Prostate gland (tissue), 2 donors: ENCODE measurements at places on chromosomes 12 and 14. TPM values are rescaled to one million over a fixed set of nuclear protein-coding genes. Genes with fewer than 3 reads are reported as not detected.

Gene TARBP2
- 23.4 TPM for total RNA-seq

Gene LYZ
- total RNA-seq, result 27.3 TPM

Gene PRDM4
- total RNA-seq, result 36.0 TPM

Gene PRH2
- total RNA-seq, result not detected

Gene KLHDC1
- 4.6 TPM for total RNA-seq

Gene C12orf54
- 6.0 TPM for total RNA-seq

Gene DAO
- not detected for total RNA-seq

Gene WSCD2
- total RNA-seq, result 6.5 TPM

DNA sequence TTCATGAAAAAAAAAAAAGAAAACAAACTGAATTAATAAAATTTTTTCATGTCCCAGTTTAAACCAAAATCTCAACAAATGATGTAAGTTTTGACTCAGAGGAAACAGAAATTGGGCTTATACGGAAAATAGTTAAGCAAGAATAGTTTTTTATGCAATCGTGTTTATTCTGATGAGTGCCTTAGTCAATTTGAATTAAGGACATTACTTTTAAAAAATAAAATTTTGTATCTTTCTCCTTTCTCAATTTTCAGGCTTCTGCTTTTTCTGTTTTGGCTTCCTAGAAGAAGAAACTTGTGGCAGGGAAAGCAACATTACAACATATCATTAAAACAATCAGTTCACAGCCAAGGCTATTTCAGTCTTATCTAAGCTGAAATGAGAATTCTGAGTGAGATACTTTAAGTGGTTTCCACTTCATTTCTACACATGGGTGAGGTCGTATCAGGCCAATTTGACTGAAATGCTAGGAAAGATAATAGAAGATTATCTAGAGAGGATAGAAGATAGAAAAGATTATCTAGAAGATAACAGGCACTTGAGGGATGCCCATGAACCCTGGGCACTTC, 52.4 kb downstream of the BCL2L14 start:
- no peak for DNase-seq

- DNase-seq, result no peak
These were observed 97.4 kb downstream of the PLCZ1 start for GRCh38 chr12:18640321-18640955.

DNA sequence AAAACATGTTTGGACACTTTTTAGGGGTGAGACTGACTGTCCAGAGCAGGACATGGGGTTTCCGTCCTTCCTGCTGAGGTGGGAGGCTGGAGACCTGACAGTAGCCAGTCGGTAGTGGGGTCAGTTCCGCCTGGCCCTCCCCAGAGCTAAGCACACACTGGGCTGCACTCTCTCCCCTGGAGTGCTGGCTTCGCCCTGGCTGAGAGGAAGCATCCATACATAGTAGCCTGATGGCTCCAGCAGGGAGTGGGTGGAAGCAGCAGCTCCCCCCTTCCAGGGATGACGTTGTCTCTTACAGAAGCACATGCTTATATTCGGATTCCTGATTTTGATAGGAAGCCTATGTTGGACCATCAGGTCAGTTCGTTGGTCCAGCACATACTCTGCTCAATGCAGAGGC, 40.4 kb downstream of the SFSWAP start:
- DNase-seq, result no peak

DNA sequence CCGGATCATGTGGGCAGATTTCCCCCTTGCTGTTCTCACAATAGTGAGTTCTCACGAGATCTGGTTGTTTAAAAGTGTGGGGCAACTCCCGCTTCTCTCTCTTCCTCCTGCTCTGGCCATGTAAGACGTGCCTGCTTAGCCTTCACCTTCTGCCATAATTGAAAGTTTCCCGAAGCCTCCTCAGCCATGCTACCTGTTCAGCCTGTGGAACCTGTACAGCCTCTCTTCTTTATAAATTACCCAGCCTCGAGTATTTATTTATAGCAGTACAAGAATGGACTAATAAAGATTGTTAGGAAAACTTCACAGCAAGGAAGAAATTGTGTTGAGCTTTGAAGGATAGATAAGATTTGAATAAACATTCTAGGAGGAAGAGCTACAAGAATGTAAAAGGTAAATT, 52.1 kb downstream of the KDM5A start:
- peak; percentile 64 for DNase-seq

- no peak for DNase-seq
These were observed 284.5 kb downstream of the DPF3 start for GRCh38 chr14:72609205-72609916.

DNA sequence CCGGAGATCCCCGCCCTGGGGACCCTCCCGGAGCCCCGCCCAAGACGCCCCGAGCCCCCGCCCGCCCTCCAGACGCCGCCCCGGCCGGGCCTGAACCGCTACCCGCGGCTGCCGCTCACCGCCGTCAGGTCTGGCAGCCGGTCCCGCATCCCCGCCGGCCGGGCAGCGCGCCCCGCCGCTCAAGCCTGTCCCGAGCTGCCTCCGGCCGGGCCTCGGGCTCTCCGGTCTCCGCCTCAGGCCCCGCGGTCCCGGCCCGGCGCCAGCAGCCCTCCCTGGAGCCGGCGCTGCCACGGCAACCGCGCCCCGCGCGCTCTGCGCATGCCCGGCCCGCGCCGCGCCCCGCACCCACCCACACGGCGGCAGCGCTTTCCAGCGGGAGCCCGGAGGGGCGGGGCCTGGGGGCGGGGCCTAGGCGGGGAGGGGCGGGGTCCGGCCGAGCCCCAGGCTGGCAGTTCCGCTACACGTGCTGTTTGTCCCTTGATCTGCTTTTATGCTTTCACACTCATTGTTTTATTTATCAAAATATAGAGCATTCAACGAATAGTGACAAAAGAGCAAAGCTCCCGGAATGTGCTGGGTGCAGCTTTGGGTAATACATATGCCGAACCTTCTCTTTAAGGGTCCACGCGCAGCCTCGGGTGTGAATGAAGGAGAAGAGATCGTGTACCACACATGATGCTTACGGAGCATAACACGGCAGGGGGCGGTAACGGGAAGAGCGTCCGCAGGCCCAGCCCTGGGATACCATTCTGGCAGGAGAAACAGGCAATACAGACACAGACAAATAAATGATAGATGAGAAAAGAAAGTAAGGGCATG, at the start of gene STX2:
TSS of gene STX2 (minus strand) at position 300 of the 819 bp plus-strand sequence. CDS start at position 149, 151 bp downstream.
- peak; percentile 70 for DNase-seq

GRCh38 chr12:118190266-118190665, 54.3 kb downstream of the PEBP1 start:
- no peak for DNase-seq

- no peak for DNase-seq
These were observed 7.5 kb downstream of the PRICKLE1 start for GRCh38 chr12:42582050-42582449.

DNA sequence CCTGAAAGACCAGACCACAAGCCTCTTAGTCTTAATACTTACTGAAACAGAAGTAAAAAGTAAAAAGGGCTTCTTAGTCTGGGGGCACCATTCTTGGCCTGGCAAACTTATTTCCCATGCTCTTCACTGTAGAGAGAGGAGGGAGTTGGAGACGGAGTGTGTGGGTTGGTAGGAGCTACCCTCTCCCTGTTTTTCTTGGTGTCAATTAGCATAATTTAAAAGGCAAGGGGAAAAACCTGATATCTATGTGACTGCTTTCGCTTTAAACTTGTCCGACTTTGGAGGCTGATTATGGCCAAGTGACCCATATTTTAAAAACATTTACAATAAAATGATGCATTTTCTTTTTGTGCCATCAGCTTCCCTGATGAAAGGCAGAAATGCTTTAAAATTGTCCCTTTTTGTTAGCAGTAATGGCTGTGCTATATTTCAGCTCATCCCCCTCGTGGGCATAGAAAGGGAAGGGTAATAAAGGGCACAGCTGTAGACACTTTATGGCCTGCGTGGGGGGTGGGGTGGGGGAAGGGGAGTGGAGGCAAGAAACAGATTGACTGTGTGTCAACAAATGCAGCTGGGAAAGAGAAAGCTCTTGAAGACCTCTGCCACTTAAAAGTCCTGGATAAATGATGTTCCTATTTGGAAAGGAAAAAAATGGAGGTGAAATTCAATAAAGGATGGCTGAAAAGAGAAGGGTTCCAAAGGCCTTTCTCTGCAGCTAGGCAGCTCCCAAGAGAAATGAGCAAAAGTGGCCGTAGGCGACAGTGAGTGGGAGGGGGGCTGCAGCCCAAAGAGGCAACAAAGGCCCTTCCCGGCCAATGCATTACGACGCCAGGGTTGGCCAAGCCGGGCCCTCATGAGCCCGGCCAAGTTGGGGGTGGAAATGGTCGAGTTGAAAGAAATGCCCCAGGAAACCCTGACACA, 57.5 kb upstream of the TMEM263 start:
- no peak for DNase-seq

GRCh38 chr12:84056-84455, 17.5 kb downstream of the IQSEC3 start:
- peak; percentile 75 for DNase-seq

- no peak for DNase-seq
These were observed 139.2 kb downstream of the TGFB3 start for GRCh38 chr14:75842551-75842950.

DNA sequence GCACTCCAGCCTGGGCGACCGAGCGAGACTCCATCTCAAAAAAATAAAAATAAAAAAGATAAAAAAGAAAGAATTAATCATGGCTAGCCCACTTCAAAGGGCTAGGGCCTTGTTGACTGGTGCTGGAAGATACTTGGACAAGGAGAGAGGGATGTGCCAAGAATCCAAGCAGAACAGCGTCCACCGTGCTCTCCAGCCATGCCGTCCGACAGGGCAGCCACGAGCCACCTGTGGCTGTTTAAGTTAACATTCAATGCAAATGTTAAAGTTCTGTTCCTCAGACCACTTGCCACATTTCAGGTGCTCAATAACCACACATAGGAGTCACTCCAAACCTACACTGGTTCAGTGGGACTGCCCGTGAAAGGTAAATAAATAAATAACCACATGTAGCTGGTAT, 21.4 kb downstream of the SLC6A13 start:
- DNase-seq, result no peak

DNA sequence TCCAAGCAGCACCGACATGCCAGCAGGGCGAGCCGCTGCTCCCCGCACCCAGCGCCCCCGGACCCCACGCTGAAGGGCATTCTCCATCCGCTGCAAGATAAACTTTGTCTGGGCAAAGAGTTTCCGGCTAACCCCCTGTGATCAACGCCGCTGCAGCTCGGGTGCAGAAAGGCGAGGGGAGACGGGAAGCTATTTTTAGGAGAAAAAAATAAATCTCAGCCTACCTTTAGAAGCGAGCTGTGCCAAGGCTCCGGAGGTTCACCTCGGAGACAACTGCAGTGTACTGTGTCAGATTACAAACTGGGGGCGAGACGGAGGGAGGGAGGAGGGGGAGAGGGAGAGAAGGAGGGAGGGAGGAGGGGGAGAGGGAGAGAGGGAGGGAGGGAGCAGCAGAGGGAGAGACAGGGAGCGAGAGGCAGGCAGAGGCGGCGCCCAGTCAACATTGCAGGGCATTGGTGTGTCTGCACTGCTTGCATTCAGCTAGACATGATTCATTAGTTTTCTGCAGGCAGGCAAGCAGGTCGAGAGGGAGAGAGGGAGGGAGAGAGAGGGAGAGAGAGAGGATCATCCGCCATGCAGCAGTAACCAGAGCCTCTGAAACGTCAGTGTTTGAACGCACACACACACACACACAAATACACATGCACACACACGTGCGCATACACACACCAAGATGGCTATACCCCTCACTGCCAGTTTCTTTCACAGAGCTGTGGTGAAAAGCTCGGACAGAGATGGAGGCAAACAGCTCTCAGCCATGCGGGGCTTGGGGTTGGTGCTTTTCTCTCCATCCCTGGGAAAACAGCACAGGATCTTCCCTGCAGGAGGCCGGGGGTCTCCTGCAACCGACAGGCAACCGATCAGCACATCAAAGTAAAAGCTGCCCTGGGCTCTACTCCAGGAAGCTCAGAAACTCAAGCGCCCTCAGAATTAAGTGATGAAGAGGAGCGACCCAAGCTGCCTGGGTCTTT, at the start of gene RIMBP2:
TSS of gene RIMBP2 (minus strand) at position 302 of the 971 bp plus-strand sequence. CDS start 237,286 bp downstream, outside the sequence.
- peak; percentile 43 for DNase-seq

DNA sequence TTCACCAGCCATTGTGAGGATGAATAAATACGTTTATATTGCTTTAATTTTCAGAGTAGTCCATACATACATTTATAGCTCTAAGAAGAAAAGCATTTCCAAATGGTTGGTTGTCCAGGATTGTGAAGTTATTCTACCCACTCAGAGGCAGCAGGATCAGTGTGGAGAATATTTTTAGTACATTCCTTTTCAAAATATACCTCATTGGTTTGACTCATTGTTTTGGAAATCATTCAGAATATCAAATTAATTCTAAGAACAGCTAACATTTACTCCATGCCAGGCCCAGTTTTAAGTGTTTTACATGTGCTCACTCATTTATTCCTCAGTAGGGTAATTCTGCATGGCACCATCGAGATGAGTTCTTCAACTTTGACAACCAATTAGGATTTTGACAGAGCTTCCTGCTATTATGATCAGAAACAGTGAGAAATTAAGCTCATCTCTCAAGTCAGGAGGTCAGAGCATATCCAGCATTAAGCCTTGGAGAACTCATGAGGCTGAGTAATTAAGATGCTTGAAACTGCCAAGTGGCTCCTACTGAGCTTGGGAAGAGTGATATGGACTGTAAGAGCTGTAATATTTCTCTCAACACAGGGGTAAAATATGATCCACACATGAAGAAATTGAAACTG, 153.3 kb upstream of the CLEC14A start:
- no peak for DNase-seq

DNA sequence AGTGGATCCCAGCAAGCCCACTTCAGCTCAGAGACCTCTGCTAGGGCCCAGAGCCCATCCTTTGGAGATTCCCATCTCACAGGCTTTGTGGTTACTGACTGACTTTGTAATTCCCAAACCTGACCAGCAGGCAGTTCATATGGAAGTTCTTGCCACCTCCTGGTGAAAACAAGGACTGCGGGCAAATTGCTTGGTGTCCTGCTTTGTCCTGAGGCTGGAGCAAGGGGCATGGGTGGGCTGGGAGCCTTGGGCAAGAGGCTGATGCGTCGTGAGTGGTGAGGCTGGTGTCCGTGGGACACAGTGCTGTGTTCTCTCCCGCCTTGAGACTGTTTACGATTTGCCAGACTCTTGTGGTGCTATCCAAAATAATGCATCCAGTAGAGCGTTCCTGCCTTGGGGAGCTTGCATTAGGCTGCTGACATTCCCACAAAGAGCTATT, 91.0 kb downstream of the LRRC74A start:
- DNase-seq, result peak; percentile 41

GRCh38 chr12:32049956-32050355, 56.7 kb upstream of the BICD1 start:
- DNase-seq, result no peak
